ENCODE measurements at places on chromosomes 5 and 9. TPM values are rescaled to one million over a fixed set of nuclear protein-coding genes. Genes with fewer than 3 reads are reported as not detected.

The SLC6A7 gene
- polyA plus RNA-seq, result not detected

- no peaks in the 10 kb centered on the region for H3K27me3 ChIP-seq
- H3K4me3 ChIP-seq, result no peak overlapping the region
- DNase-seq, result no peak
- no peaks in the 10 kb centered on the region for H3K4me1 ChIP-seq
Observed at GRCh38 chr5:135092476-135092875, 58.4 kb upstream of the PITX1 start.

DNA sequence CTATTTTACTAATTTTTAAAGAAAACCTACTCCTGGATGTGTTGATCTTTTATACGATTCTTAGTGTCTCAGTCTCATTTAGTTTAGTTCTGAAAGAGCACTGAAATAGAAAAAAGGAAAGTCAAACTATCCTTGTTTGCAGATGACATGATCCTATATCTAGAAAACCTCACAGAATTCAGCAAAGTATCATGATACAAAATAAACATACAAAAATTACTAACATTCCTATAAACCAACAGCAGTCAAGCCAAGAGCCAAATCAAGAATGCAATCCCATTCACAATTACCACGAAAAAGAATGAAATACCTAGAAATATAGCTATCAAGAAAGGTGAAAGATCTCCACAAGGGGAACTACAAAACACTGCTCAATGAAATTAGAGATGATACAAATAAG, 225.8 kb upstream of the CDH18 start:
- no peaks in the 10 kb centered on the region for H3K4me1 ChIP-seq
- DNase-seq, result no peak
- H3K36me3 ChIP-seq, result no peaks in the 10 kb centered on the region
- H3K27me3 ChIP-seq, result no peaks in the 10 kb centered on the region

DNA sequence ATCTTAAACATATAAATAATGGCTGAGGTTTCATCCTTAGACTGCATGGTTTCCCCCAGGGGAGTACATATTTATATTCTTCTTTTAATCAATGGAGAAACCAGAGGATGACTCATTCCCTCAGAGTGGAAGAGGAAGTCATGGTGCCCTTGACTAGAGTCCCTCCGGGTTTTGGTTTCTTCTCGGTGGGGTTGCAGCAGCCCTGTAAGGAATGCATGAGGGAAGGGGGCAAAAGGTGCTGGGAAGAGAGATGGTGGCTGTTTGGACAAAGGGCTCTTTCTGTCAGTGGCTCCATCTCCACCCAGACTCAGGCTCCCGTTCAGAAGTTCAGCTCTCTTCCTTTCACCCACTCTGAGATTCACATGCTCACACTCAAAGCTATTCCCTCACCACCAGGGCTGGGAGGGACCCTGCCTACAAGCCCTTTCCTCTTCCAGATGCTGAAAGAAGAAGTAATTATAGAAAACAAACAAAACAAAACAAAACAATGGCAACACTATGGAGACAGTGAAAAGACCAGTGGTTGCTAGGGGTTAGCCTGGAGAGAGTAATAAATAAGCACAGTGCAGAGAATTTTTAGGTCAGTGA, 129.8 kb upstream of the IL12B start:
- H3K36me3 ChIP-seq, result no peaks in the 10 kb centered on the region
- peaks cover 9% of the 10 kb centered on the region for H3K27me3 ChIP-seq
- no peak overlapping the region for H3K4me3 ChIP-seq
- peaks cover 6% of the 10 kb centered on the region for H3K4me1 ChIP-seq
- H3K27ac ChIP-seq, result no peak overlapping the region
- DNase-seq, result no peak

DNA sequence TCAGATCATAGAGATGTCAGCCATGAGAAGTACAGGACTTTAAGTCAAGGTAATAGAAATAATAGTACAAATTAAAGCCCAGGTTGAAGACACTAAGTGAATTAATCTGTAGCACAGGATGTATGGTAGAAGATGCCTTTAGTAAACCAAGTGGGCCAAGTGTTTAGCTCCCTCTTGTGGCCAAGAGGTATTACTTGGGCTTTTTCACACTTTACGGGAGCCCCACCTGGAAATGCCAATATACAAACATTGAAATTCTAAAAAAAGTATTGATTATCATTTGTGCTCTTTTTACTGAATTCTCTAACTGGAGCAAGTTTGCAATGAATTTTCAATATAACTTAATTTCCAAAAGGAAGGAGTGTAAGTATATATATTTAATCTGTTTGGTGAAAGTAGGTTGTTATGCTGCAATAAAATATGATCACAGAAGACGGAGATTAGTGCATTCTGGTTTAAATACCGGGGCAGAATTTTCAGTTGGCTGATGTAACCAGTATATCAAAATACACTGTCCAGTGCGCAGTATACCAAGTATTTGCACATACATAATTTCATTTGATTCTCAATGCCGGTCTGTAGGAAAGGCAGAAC, 84.7 kb downstream of the PARP8 start:
- H3K27ac ChIP-seq, result peak overlapping the region; percentile 56
- H3K4me1 ChIP-seq, result peaks cover 24% of the 10 kb centered on the region
- peak; percentile 78 for DNase-seq
- H3K36me3 ChIP-seq, result no peaks in the 10 kb centered on the region
- no peaks in the 10 kb centered on the region for H3K27me3 ChIP-seq

DNA sequence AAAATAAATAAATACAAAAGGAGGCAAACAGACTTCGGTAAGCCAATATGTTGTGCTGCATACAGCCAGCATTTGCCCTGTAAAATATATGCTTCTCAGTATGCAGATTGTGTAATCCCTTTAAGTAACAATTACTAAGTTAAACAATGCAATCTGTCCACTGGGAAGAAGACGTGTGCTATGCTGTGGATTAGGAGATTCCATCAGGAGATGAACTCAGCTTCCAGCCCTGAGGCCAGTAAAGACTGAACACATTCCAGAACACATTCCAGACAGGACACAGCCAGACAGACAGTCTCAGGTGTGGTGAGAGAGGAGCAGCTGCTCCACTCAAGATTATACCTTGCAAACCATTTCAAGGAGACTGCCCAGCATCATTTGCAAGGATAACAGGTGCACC, 97.8 kb downstream of the MPDZ start:
- no peak overlapping the region for H3K27ac ChIP-seq
- H3K27me3 ChIP-seq, result no peaks in the 10 kb centered on the region
- H3K4me3 ChIP-seq, result no peak overlapping the region
- H3K4me1 ChIP-seq, result no peaks in the 10 kb centered on the region

DNA sequence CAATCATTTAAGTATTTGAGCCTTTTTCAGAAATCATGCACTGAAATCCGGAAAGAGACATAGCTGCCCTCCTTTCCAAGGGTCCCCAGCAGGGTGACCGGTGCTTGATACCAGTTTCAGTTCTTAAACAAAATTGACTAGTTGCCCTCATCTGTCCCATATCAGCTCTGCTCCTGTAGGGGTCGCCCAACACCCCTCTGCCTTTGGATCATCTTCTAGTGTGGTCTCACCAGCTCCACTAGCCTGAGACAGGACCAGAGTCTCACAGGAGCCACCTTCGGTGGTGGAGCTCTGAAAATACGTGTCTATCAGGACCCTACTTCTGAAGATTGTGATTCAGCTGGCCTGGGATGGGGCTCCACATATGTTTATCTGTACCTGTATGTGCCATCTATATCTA, 428.2 kb downstream of the ENC1 start:
- no peaks in the 10 kb centered on the region for H3K4me1 ChIP-seq
- no peak for DNase-seq
- peaks cover 2% of the 10 kb centered on the region for H3K27me3 ChIP-seq
- no peak overlapping the region for H3K27ac ChIP-seq

DNA sequence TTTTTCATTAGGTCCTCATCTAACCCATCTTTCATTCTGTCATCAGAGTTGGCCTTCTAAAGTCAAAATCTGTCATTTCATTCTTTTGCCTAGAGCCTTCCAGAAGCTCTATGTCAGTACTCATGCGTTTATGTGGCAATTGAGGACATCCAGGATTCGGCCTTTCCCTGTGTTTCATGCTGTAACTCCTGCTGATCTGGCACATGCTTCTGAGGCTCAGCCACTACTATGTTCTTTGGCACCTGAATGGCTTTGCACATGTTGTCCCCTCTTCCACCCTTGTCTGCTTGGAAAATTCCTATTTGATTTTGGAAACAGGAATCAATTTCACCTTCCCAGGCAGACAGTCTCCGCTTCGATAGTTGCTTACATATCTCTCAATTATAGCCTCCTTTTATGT, 84.9 kb downstream of the GDNF start:
- no peak for DNase-seq
- no peaks in the 10 kb centered on the region for H3K4me1 ChIP-seq
- H3K4me3 ChIP-seq, result no peak overlapping the region
- H3K27ac ChIP-seq, result no peak overlapping the region

GRCh38 chr9:96258967-96259366, 43.0 kb downstream of the HSD17B3 start:
- no peak overlapping the region for H3K4me3 ChIP-seq
- no peaks in the 10 kb centered on the region for H3K4me1 ChIP-seq
- DNase-seq, result no peak
- no peaks in the 10 kb centered on the region for H3K36me3 ChIP-seq

- H3K4me1 ChIP-seq, result no peaks in the 10 kb centered on the region
- no peak overlapping the region for H3K27ac ChIP-seq
- no peaks in the 10 kb centered on the region for H3K36me3 ChIP-seq
- no peak for DNase-seq
Observed at GRCh38 chr5:98734646-98735045, 38.8 kb upstream of the RGMB start.

GRCh38 chr9:86073839-86074238, 25.5 kb downstream of the GOLM1 start:
- H3K27me3 ChIP-seq, result no peaks in the 10 kb centered on the region
- H3K4me3 ChIP-seq, result no peak overlapping the region
- H3K4me1 ChIP-seq, result no peaks in the 10 kb centered on the region
- H3K27ac ChIP-seq, result no peak overlapping the region
- DNase-seq, result no peak

Data from CD4-positive, CD25-positive, alpha-beta regulatory T cell (primary cell).